ENCODE measurements at places on chromosomes 5 and 9. TPM values are rescaled to one million over a fixed set of nuclear protein-coding genes. Genes with fewer than 3 reads are reported as not detected.

The PRDM9 gene
- not detected for total RNA-seq

The PCDHA9 gene
- total RNA-seq: 0.26 TPM

The GPSM1 gene
- total RNA-seq: 54.2 TPM

The SHISAL2B gene
- total RNA-seq: not detected

The F2RL2 gene
- total RNA-seq: 13.1 TPM
